ENCODE measurements at places on chromosomes 3 and 15.

GRCh38 chr15:92808598-92809063, 91.5 kb upstream of the CHD2 start:
- DNase-seq = peak; percentile 66

- no peak for DNase-seq
These were observed 97.9 kb upstream of the C3orf80 start for GRCh38 chr3:160127308-160127707.

GRCh38 chr15:64694816-64695215, 80.6 kb downstream of the RBPMS2 start:
- no peak for DNase-seq

GRCh38 chr3:153349108-153349499, 187.1 kb downstream of the RAP2B start:
- DNase-seq = no peak

DNA sequence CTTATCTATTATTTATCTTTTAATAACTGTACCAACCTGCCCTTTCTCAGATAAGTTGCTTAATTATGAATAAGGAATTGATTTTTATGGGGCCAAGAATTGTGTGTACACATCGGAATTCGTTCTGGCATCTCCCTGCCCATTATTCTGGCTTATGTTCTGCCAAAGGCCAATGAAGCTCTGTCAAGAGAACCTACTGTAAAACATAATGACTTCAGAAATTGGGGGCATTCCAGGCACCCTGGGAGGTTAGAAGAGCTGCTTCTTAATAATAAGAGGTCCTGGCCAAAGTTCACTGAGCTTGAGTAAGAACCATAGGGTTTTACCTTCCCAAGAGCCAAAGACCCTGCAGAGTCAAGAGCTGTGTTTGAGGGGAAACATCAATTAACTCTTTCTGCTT, 261.7 kb downstream of the SLC9A9 start:
- peak; percentile 62 for DNase-seq

DNA sequence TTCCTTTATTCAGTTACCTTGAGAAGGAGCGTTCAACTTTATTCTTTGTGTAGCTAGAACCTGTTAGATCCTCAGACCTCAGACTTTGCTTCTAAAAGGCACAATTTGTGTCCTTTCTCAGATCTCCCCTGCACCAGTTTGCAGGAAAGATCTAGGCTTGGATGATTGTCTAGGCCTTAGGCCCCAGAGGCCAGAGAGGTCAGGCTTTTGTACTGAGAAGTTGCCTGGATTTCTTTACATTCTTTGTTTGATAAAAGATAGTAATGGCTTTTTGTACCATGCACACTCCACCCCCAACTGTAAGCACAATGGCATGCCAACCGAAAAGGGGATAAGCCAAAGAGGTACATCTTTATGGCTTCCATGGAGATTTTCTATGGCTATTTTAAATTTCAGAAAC, 719.6 kb upstream of the NR2F2 start:
- no peak for DNase-seq

DNA sequence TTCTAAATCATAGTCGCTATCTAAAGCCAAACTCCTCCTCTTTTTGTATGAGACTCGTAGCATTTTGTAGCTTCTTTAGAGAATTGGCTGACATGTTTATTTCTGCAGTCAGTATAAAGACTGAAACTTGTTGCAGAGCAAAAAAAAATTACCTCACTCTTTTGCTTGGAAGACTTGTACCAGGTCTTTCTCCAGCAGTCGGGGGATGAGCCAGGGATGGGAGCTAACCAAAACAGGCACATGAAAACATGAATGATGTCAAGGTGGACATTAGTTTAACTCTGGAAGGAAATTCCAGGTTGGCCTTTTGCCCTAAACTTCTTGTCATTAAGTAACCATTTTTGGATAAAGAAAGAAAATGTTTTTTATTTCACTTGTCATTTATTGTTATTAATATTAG, 47.0 kb upstream of the SCAANT1 start:
- no peak for DNase-seq

DNA sequence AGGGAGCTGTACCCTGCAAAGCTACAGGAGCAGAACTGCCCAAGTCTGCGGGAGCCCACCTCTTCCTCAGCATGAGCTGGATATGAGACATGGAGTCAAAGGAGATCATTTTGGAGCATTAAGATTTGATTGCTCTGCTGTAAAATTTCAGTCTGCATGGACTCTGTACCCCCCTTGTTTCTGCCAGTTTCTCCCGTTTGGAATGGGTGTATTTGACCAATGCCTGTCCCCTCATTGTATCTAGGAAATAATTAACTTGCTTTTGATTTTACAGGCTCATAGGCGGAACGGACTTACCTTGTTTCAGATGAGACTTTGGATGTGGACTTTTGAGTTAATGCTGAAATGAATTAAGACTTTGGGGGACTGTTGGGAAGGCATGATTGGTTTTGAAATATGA, 18.3 kb downstream of the RNF13 start:
- no peak for DNase-seq

- no peak for DNase-seq
These were observed 29.9 kb upstream of the ADPGK start for GRCh38 chr15:72813345-72814004.

DNA sequence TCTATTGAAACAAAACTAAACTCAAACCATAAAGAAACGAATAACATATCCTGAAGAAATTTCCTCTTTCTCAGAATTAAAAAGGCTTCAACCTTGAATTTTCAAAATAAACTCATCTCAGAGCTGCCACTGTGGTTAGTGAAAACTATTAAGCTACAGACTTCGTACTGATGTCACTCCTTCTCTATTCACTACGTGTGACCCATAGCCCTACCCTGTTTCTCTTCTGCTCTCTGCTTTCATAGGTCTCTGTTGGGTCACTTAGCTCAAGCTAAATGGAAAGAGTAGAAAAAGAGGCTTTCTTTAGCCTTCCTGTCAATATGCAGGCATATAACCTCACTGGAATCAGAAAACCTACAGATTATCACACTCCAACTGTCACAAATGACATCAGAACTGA, 126.6 kb upstream of the MME start:
- DNase-seq = peak; percentile 14

- no peak for DNase-seq
These were observed 416.1 kb downstream of the ROBO1 start for GRCh38 chr3:79351699-79352098.

- no peak for DNase-seq
These were observed 799 bp downstream of the ABI3BP start for GRCh38 chr3:100992231-100993012.

GRCh38 chr15:95162967-95163531, 931.7 kb downstream of the MCTP2 start:
- DNase-seq = peak; percentile 94

GRCh38 chr3:114595522-114596028, 301.7 kb downstream of the TIGIT start:
- DNase-seq = no peak

DNA sequence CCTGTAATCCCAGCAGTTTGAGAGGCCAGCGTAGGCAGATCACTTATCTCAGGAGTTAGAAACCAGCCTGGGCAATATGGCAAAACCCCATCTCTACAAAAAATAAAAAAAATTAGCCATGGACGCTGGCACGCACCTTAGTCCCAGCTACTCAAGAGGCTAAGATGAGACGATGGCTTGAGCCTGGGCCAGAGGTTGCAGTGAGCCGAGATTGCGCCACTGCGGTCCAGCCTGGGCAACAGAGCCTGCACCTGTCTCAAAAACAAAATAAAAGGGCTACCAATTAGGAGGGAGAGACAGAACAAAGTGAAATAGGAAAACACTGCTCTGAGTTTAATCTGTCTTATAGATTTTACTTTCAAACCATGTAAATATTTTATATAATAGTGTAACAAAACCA, 33.8 kb downstream of the MSL2 start:
- no peak for DNase-seq

DNA sequence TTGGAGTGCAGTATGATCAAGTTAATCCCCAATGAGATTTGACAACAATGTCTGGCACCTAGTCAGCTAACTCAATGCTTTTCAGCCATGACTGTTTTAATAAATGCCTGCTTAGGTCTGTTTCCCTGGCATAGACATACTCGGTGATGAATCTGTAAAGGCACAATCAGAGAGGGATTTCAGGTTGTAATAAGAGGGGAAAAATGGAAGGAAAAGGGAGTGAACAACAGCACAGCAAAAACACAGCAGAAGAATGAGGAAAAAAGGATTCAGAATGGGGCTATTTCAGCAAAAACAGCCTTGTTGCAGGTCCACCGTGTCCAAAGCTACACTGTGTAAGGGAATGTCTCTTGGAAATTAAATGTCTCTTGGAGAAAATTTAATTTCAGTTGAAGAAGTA, 19.3 kb upstream of the CHD2 start:
- no peak for DNase-seq

DNA sequence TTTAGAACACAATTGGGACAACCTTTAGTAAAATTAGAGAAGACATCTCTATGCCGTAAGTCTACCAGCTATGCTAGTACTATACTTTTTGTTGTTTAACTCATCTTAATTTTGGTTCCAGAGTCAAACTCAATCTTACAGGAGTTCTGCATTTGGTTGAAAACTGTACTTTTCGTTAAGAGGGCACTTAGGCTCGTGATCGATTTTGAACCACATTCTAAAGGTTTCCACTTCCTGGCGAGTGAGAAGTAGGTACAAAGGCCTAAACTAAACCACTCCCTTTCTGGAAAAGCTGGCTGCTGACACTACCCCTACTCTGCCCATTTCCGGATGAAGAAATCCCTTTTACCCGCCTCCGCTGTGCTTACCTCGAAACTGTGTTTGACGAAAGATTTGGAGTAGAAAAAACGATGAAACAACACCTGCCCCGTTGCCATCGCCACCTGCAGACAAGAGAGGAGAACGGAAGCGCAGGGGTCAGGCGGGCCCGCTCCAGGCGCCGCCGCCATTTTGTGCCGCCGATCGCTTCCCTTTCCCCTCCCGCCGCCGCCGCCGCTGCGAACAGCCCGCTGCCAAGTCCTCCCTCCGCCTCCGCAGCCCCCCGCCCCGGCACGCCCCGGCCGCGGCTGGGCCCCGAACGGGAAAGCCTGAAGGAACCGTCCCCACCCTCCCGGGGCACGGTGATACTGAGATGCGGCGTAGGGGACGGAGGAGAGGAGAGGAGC, 748 bp downstream of the CCNL1 start:
- no peak for DNase-seq

DNA sequence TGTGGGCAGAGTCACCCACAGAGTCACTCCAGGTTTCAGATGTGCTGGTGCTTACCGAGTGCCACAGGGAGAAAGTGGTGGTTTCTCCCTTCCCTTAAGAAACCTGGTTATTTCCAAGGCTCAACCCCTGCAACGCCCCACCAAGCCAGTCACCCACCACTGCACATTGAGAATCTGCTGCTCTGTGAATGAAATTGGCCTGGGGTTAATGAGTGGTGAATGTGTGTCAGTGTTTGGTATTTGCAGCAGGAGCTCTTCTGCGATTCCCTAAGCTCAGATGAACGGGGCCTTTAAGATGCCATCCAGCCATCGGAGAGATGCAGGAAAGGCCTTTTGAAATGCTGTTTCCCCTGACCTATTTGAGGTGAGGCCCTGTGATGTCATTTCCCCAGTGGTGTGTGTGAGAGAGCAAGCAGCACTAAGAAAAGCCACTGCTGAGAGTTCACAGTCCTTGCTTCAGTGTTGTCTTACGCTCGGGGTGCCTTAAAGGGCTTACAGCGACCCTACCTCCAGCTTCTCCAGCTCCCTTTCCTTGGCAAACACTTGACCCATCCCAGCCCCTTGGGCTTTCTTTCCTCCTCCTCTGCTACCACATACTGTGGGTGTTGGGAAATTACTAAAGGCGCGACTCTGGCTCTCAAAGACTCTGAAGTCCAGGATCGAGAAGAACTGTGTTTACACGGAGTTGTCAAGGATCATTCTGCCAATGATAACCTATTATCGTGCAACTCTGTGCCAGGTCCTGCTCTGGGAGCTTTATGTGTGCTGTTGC, 68.9 kb downstream of the SMAD3 start:
- DNase-seq = no peak

- DNase-seq = peak; percentile 50
These were observed 206.4 kb downstream of the STAG1 start for GRCh38 chr3:136545664-136546268.

- no peak for DNase-seq
These were observed 261.3 kb downstream of the XXYLT1 start for GRCh38 chr3:195009616-195010015.

- no peak for DNase-seq
These were observed 360.4 kb downstream of the EFHB start for GRCh38 chr3:19573644-19574043.

GRCh38 chr15:73583544-73583943, 49.6 kb downstream of the NPTN start:
- DNase-seq = no peak

GRCh38 chr3:143429628-143430514, 310.3 kb downstream of the CHST2 start:
- peak; percentile 31 for DNase-seq

DNA sequence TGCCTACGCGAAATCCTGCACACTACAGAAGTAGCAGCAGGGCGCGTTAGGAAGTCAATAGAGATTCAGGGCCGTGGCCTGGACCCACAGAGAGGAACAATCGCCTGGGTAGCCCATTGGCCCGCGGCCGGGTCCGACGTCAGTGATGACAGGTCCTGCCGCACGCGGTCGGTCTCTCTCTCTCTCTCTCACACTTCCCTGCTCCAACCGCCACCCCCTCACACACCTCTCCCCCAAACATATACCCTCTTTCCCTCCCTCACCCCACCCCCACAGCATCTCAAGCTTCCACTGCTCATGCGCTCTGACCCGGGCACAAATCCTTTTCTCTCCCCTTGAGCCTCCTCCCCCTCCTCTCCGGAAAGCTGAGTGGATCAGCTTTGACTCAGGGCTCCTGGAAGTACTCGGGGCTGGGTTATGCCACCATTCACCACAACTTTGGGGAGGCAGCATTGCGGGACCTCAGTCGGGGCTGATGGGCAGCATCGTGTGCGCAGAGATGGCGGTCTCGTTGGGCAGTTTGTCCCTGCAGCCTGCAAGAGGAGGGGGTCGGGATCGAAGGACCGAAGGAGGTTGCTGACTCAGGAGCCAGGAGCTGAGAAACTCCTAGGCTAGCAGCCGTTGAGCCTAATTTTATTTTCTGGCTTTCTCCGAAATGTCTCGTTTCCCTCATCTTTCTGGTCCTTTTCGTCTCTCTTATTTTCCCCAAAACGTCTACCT, 9.0 kb downstream of the ZIC4 start:
- DNase-seq = no peak

DNA sequence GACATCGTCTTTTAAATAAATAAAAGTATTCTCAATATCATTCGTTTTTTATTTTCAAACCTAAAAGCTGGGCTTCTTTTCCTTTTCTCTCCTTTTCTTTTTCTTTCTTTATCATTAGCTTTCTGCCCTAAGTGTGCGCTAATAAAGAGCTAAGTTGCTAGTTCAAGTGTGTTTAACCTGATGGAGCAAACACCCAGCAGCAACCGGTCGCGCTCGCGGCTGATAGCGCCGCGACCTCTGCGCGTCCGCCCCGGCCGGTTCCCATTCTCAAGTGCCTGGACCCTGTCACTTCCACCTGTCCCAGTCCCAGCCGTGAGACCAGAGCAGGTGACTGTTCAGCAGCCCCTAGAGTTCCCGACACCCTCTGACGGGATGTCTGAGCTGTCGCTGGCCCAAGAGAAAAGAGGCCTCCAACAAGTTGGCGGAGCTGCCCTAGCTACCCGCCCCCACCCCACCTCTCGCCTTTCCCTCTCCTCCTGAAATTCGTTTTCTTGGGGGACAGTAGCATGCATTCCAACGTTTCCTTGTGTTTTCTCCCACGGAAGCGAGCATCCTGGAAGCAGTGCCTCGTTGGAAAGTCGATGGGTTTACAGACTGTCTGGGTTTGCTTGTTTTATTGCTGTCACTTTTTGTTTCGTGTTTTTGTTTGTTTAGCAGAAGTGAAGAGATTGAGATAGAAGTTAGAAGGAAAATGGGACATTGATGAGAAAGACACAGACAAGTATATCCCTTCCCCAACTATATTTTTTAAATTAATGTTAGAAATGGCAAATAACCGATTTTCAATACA, 3.1 kb upstream of the MECOM start:
- no peak for DNase-seq

Measured in foreskin fibroblast (primary cell).